ENCODE measurements at places on chromosomes 1 and 21.
A peak's percentile ranks its signal among the peaks of the same experiment; 100 is the strongest.

- DNase-seq = peak; percentile 94
These were observed at the start of gene DDOST for GRCh38 chr1:20661207-20662109. Gene DDOST, minus strand, starts transcription at chr1:20661369. Its CDS starts 19 bp downstream, at chr1:20661350.

GRCh38 chr1:232877365-232878028, 72.3 kb downstream of the MAP10 start:
- DNase-seq = no peak

- DNase-seq = no peak
These were observed 124.8 kb upstream of the LMO4 start for GRCh38 chr1:87203904-87204303.

DNA sequence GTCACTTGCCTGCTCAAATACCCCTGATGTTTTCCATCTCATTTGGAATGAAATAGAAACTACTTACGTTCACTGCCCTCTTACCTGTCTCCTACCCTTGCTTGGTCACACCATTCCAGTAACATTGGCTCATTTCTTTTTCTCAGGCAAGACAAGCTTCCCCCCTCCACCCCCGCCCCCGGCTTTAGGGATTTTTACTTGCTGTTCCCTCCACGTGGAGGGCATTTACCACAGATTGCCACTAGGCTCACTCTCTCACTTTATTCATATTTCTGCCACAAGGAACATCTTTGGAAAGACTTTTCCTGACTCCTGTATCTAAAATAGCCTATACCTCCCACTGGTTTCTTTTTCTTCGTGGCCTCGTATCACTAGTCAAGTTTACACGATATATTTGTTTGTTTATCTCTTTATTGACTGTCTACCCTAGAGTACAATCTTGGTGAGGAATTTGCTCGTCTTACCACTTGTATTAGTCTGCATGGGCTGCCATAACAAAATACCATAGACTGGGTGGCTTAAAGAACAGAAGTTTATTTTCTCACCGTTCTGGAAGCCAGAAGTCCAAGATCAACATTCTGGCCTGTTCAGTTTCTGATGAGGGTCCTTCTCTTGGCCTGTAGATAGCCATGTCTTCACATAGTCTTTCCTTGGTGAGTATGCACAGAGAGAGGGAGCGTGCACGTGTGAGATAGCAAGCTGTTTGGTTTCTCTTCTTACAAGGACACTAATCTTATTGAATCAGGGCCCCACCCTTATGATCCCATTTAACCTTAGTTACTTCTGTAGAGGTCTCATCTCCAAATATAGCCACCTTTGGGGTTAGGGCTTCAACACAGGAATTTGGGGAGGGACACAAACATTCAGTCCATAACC, 126.2 kb downstream of the NRDC start:
- DNase-seq = no peak

GRCh38 chr1:47023268-47024140, at the start of gene CYP4X1:
Gene CYP4X1, plus strand, starts transcription at chr1:47023669. Its CDS starts 149 bp downstream, at chr1:47023818.
- DNase-seq = peak; percentile 68

GRCh38 chr1:94258873-94259331, 21.5 kb upstream of the ARHGAP29 start:
- no peak for DNase-seq

- peak; percentile 78 for DNase-seq
These were observed at the start of gene IQGAP3 for GRCh38 chr1:156571919-156572662. Gene IQGAP3, minus strand, starts transcription at chr1:156572565. Its CDS starts 36 bp downstream, at chr1:156572529.

DNA sequence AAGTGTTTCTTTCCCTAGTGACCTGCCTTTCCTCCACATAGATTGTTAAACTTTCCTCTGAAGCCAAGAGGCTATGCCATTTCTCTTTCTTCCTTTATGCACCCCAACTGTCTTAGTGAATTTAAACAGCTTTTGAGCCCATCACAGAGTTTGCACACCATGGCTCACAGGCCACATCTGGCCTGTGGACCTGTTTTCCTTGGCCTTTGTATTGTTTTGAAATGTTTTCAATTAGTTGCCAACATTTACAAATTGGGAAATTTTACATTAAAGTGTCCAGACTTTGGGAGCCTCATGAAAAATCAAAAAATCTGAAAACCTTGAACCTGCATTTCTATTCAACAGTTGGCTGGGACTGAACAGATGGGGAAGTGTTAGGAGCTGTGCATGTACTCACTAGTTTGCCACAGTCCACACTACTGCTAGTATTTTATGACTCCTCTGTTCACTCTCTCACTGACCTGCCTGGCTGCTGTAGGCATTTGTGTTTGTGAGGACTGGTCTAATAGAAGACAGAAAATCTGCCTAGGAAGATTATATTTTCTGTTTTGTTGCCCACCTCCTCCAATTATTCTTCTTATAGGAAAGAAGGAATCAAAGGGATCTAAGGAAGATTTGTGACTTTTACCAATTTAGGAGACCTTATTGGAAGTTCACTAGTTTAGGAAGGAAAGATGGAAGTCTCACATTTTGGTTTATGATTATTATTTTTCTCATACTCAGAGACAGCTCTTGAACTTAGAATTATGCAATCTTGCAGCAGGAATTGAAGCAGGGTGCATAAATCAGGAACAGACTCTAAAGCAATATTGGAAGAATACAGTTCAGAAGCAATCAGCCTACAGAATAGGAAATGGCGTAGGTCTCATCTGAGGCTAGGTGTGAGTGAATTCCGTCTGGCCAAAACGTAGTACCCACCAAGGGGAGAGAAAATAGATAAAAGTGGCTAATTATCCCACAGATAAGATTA, 134.7 kb downstream of the HLX start:
- no peak for DNase-seq

- DNase-seq = peak; percentile 71
These were observed at the start of gene TRIM63 for GRCh38 chr1:26067432-26067911. Gene TRIM63, minus strand, starts transcription at chr1:26067630. Its CDS starts 136 bp downstream, at chr1:26067494.

DNA sequence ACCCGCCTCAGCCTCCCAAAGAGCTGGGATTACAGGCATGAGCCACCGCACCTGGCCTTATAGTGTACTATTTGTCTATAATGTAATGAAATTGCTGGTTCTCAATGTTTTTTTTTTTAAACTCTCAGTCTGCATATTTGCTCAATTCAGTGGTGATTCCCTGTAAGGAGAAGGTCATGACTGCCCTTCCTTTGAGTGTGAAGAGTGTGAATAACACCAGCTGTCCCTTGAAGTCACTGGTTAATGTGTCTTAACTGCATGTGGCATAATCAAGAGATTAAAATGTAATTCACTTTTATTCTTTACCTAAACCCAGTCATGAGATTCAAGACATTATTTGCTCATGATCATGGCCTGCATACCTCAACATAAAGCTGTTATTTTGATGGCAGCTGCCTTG, 30.5 kb downstream of the MTF2 start:
- no peak for DNase-seq

DNA sequence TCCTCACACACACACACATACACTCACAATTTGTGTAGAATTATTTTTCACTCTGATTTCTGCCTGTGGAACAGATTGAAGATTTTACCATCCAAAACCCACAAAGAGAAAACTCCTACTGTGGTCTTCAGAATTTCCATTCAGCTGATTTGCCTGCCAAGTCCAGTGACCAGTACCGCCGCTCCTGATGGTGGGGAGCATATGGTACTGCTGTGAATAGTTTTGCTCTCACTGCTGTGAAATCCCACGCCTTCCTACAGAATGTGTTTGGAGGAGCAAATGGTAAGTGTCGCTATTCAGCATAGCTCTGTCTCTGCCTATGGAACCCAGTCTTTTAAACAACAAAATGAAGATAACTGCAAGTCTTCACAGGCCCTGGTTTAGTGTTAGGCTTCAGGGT, 629.5 kb downstream of the LMO4 start:
- DNase-seq = no peak

DNA sequence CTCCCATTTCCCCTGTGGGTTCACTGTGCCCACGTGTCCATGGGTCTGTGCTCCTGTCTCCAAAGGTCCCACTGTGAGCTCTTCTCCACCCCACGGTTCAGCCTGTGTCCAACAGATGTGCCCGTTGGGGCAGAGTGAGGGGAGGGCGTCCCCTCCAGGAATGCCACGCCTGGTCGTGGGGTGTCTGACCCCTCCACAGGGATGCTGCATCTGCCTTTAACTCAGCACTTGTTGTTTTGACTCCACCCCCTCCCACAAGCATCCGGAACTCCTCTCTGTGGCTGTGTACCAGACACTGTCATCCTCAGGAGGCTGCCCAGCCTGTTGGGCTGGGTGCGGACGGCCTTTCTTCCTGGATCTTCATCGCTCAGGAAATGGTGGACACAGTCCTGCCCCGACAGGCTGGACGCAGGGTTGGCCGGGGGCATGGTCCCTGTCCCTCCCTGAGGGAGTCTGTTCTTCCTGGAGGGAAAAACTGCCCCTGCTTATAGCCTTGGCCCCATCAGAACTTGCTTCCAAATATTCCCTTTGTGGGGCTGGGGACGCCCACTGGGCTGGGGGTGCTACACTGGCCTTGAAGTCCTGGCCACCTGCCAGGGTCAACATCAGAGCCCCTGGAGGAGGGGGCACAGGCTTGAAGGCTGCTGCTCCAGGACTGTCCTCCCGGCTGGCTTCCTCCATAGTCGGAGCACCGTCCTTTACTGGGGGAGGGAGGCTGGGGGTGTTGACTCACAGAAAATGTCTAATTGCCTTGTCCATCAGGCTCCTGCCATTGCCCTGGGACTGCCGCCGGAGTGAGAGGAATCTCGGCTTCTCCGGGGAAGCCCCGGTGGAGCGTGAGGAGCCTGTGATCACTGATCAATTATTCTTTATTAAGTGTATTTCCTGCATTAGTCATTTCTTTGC, 182.0 kb upstream of the C1orf174 start:
- DNase-seq = no peak

DNA sequence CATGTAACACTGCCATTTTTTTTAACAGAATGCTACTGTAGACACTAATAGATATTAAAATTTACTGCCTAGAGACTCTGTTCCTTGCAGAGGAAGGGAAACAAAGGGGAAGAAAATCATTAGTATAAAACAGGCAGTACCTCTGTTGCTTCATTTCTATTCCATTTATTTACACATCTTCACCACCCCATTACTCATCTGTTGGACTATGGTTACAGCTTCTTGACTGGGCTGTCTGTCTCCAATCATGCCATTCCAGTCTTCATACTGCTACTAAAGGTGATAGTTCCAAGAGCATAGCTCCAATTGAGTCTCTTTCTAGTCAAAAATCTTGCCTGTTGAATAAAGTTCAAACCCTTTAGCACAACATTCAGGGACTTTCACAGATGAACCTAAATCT, 22.2 kb upstream of the GPR25 start:
- no peak for DNase-seq

DNA sequence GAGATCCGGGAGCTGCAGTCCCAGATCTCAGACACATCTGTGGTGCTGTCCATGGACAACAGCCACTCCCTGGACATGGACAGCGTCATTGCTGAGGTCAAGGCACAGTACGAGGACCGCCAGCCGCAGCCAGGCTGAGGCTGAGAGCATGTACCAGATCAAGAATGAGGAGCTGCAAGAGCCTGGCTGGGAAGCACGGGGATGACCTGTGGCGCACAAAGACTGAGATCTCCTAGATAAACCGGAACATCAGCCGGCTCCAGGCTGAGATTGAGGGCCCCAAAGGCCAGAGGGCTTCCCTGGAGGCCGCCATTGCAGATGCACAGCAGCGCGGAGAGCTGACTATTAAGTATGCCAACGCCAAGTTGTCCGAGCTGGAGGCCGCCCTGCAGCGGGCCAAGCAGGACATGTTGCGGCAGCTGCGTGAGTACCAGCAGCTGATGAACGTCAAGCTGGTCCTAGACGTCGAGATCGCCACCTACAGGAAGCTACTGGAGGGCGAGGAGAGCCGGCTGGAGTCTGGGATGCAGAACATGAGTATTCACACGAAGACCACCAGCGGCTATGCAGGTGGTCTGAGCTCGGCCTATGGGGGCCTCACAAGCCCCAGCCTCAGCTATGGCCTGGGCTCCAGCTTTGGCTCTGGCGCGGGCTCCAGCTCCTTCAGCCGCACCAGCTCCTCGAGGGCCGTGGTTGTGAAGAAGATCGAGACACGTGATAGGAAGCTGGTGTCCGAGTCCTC, 25.5 kb downstream of the ETV3L start:
- DNase-seq = peak; percentile 72

DNA sequence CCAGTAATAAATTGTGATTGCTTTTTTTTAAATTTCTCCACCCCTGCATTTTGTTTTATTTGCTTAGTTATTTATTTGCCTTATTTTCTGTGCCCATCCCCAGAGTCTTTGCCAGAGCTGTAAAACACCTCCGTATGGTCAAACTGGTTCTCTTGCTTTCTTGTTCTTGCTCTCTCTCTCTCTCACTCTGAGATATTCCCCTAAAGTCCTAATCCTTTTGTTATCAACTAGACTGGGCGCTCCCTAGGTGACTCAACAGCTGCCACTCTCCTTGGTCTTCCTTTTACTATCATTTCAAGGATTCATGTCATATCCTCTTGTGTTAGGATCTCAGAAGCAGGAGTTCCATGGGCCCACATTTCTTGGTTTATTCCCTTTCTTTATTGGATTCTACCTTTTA, 160.0 kb downstream of the PRDM2 start:
- no peak for DNase-seq

- DNase-seq = no peak
These were observed 53.8 kb upstream of the MROH9 start for GRCh38 chr1:170881268-170882265.

DNA sequence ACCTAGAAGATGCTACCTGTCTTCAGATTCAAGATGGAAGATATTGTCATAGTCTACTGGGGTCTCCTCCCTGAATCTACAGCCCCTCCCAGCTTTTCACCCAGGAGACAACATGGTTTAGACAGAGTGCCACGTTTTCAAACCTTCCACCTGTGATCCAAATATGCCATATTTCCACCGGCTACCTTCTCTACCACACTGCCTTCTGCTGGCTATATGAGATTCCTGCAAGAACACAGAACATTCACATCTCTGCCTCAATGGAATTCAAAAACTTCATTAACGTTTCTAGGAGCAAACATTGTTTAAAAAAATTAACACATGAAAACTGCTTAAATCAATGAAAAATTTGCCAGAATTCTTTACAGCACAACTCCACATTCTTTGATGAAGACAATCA, 12.9 kb upstream of the LELP1 start:
- DNase-seq = no peak

DNA sequence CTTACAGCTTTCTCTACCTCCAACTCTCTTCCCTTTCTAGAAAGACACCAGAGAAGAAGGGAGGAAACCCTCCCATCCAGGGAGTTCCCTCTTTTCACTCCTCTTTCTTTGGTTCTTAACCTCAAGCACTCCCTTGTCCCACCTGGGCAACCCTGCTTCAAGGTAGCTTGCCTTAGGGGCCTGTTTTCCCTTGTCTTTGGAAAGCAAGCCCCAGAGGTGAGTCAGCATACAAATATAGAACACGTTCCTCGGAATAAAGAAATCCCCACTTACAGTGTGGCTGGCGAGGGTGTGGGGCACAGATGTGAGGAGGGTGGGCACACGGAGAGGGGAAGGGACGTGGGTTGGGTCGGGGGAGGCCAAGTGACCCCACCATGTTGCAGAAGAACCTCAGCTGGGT, 26.1 kb upstream of the KCNE2 start:
- no peak for DNase-seq

All from left ventricle myocardium inferior (tissue), 1 donor.